Activated naive CD4-positive, alpha-beta T cell (primary cell): ENCODE measurements at places on chromosomes 6 and 20.

DNA sequence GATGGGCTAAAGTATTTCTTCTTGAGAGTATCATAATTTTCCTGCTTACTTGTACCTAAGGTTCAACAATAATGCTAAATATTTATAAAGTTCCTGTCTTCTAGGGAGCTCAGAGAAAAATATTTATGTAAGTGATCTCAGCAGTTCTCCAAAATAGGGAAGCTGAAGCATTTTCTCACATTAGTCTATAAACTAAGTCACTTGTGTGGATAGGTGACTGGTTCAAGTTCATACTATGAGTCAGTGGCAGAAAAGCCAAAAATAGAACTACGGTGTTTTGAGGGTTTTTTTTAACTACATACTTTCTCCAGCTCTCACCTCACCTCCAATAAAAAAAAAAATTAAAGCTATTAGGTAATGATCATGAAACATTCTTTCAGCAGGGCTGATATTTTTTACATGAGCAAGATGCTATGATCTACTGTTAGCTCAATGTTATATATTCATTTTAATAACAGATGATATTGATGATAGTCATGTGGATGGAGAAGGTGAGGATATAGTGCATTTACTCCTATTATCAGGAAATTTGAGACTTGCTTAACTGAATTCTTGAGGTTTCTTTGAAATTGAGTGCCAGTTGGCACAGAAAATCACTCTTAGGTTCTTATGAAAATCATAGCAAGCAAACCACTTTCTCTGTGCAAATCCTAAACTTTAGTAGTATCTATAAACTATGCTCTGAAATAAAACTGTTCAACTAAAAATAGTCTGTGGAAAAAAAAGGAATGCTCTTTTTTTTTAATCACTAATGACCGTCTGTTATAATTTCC, 4.1 kb upstream of the MOXD1 start:
- no peak for DNase-seq

- DNase-seq: no peak
Observed at GRCh38 chr6:144449218-144449617, 164.1 kb downstream of the UTRN start.

GRCh38 chr6:134585517-134585873, 267.6 kb upstream of the SGK1 start:
- no peak for DNase-seq

DNA sequence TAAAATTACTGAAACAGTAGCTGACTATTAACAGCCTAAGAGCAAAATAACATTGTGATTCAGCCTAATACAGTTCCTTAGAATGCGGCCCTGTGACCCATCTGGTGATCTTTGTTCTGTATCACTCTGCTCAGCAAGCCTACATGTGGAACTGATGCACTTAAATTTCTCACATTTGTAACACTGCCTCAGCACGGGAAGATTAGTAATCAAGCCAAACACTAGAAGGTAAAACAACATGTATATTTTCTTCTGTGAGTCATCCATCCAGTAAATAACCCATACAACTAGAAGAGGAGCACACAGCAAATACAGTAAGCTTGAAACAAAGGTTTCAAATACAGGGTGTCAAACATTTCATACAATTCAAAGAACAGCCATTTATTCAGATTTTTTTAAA, 189.7 kb upstream of the NOX3 start:
- DNase-seq: no peak

DNA sequence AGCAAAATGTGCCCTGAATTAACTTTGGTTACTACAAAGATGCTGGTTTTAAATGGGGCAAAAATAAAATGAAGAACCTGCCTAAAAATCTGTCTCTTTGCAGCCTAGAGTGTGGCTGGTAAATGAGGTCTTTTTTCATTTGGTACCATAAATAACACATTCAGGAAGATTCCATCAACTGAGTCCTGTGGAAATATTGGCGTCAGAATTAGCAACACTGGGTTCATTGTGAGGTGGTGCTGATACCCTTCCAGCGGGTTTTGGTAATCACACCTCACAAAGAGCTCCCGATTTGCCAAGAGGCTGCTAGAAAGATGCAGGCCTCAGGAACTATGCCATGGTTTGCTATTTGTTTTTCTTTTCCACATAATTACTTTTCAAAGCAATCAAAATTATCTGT, 55.3 kb downstream of the FAM50B start:
- no peak for DNase-seq

DNA sequence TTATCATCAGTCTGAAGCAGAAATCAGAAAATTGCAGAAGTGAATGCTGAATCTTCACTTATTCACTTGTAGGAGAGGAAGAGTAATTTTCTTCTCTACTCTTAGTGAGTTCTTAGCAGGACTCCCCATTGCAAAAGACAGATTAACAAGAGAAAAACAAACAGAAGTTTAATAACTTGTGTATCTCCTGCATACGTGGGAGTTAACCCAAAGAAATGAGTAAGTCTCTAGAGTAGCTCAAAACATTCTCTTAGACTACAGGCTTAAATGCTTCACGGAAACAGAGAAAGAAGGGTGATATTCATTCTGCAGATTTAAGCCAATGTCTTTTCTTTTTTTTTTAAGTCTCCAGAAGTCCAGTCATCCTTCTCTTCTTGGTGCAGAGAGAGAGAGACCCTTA, 97.9 kb upstream of the TMEM181 start:
- no peak for DNase-seq

DNA sequence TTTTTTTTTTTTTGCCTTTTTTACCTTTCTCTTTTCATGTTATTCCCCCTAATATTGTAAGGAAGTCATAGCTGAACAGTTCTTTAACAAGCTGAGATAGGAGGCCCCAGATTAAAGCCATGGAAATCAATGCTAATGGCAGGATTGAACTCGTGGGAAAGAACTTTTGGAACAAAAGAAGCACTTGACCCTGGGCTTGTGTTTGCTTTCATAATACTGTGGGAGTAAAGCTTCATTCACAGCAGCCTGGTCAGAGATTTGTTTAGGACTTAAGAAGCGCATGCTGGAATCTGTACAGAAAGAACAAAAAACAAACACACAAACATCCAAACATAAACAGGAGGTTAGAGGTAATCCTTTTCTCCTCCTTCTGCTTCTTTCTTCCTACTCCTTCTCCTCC, 5.1 kb downstream of the HEY2 start:
- no peak for DNase-seq

DNA sequence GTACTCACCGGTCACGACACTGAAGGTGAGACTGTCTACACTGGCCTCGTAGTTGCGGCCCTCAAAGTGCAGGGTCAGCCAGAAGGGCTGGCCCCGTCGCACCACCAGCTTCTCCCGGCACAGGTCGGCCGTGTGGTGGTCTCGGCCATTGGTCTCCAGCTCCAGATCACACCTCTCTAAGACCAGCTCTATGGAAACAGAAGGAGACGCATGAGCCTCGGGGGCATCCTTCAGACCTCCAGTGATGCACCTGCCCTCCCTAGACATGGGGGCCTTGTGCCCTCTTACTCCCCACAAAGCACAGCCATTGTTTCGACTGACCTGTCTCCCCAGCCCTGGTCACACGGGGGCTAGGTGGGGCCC, 3.7 kb downstream of the TGM2 start:
- no peak for DNase-seq

DNA sequence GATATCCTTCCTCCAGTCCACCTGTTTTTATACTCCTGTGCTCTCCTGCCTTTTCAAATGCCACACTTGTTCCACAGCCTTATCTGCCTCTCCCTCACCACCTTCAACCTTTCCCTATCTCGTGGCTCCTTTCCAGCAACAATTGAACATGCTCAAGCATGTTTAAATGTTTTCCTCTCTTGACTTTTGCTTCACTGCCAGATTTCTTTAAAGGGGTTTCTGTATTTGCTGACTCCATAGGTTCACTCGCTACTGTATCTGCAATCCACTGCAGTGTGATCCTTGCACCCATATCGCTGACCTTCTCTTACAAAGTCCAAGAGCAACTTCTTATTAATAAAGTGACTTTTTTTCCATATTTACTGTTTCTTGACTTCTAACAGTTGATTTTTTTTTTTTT, 11.2 kb upstream of the GMNN start:
- DNase-seq: no peak

GRCh38 chr6:13624871-13625288, 9.7 kb downstream of the NOL7 start:
- no peak for DNase-seq

GRCh38 chr6:170026751-170027646, 263.9 kb downstream of the DLL1 start:
- DNase-seq: no peak

DNA sequence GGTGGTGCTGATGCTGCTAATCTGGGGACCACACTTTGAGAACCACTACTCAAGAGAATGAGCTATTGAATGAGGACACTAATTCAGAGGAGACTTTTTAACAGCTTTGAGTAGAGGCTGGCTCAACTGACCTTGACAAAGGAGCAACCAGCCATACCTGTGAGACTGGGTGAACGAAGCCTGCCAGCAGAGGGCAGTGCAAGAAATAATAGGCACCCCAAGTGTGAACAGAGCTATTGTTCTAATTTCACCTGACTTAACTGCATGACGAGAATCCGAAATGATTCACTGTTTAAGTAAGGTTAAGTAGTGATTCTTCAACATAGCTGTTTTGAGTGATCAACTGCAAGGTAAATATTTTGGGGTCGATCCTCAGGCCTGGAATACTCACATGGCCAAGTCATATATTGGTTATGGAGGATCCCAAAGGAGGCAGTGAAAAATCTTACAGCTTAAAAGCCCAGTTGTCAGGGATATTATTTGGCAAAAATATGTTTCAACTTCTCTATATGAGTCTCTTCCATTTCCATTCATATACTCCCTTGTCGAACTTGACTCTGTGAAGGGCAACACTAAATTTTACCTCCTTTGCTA, 550.5 kb upstream of the MARCKS start:
- DNase-seq: no peak

- no peak for DNase-seq
Observed at GRCh38 chr20:3398681-3399252, 8.7 kb downstream of the DNAAF9 start.

GRCh38 chr6:111031151-111031550, 49.3 kb downstream of the RPF2 start:
- no peak for DNase-seq

- DNase-seq: no peak
Observed at GRCh38 chr20:1185790-1186334, 1.1 kb upstream of the TMEM74B start.

- no peak for DNase-seq
Observed at GRCh38 chr6:67009818-67010217, 1302.8 kb upstream of the EYS start.

DNA sequence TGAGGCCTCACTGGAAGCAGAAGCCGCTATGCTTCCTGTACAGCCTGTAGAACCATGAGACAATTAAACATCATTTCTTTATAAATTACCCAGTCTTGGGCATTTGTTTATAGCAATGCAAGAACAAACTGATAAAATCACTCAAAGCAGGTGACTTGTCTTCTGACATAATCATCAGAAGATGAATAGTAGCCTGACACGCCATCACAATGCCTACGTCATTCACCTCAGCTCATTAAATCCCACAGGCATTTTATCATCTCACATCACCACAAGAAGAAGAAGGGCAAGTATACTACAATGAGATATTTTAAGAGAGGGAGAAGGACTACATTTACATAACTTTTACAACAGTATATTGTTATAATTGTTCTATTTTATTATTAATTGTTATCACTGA, 3.1 kb upstream of the CAP2 start:
- DNase-seq: no peak

DNA sequence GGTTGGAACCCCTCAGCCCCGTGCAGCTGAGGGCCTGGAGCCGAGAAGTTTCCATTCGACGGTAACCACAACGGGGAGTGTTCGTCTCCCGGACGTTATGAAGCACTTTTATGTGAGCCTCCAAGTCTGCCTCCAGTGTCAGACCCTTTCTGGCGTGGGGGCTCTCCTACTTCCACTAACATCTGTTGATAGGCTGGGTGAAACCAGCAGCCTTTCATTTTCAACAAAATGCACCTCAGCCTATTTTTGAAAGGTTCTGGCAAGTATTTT, 257.4 kb downstream of the THBS2 start:
- DNase-seq: no peak

DNA sequence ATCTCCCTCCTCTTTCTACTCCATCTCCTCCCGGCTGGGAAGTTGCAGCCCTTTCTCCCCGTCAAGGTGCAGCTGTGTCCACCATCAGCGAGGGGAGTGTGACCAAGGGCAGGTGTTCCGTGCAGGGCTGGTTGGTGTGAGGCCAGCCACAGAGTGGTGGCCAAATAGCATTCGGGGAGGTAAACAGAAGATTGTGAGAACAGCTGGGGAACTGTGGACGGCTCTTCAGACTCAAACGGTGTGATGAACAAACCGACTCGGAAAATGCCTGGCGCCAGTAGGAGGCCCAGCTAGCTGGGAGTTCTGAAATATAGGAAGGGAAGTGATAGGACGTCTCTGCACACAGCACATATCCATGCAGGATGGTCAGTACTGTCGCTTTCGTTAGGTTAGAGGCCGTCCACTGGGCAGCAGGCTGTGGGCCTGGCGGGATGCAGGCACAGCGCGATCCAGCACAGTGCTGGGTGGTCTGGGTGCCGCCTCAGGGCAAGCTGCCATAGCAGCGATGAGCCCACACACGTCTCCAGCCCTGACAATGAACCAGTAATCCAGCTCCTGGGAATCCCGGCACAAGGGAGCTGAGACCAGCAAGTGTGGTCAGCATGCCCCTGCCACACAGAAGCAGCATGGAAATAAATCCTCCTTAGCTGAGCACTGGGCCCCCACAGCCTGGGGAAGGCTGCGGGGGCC, 258.1 kb downstream of the TAF4 start:
- no peak for DNase-seq

- DNase-seq: no peak
Observed at GRCh38 chr6:130955755-130956154, 107.3 kb downstream of the EPB41L2 start.

DNA sequence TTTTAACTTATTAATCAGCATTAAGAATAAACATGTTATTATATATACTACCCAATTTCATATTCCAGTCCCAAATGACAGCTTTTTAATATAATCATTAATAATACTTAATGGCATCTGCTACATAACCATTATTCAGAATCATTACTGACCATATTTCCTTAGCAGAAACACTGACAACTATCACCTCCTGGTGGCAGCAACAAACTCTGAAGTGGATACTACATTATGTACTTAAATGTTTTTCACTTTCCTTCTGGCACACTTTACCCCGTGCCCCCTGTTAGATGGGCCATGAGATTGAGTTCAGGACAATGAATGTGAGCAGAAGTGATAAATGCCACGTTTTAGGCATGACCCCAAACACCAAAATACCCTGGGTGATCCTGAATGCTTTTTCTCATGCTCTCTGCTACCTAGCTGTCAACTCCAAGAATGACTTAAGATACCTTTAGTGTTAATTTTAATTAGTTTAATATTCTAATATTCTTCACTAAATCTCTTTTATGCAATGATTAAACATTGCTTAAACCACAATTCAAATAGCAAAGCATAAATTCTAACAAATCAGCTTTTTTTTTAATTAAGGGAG, 77.1 kb downstream of the LMBRD1 start:
- no peak for DNase-seq

GRCh38 chr6:113331021-113331420, 526.1 kb upstream of the MARCKS start:
- no peak for DNase-seq
